ENCODE measurements at places on chromosomes 1 and 21.
A peak's percentile ranks its signal among the peaks of the same experiment; 100 is the strongest.

DNA sequence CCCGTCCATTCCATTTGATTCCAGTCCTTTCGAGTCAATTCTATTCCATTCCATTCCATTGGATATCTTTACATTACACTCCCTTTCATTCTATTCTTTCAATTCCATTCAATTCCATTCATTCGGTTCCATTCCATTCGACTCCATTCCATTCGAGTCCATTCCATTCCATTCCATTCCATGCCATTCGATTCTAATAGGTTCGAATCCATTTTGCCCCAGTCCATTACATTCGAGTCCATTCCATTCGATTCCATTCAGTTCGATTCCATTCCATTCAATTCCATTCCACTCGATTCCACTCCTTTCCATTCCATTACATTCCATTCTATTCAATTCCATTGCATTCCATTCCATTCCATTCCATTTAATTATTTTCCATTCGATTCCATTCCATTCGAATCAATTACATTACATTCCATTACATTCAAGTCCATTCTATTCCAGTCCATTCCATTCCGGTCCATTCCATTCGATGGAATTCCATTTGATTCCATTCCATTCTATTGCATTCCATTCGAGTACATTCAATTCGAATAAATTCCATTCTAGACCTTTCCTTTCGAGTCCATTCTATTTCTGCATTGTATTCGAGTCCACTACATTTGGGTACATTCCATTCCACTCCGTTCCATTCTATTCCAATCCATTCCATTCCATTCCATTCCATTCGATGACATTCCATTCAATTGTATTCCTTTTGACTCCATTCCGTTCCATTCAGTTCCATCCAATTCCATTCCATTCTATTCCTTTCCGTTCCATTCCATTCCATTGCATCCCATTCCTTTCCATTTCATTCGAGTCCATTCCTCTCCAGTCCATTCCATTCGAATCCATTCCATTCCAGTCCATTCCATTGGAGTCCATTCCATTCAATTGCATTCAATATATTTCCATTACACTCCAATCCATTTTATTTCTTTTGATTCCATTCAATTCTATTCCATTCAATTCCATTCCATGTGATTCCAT is 2604.8 kb upstream of the TPTE start:
- no peak for DNase-seq

DNA sequence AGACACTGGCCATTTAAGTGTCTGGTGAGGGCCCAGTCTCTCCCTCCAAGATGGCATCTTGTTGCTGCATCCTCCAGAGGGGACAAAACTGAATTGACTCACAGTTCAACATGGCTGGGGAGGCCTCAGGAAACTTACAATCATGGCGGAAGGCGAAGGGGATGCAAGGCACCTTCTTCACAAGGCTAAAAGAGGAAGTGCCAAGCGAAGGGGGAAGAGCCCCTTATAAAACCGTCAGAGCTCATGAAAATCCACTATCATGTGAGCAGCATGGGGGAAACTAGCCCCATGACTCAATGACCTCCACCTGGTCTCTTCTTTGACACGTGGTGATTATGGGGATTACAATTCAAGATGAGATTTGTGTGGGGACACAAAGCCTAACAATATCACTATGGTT is 280.1 kb downstream of the HHAT start:
- DNase-seq: no peak

DNA sequence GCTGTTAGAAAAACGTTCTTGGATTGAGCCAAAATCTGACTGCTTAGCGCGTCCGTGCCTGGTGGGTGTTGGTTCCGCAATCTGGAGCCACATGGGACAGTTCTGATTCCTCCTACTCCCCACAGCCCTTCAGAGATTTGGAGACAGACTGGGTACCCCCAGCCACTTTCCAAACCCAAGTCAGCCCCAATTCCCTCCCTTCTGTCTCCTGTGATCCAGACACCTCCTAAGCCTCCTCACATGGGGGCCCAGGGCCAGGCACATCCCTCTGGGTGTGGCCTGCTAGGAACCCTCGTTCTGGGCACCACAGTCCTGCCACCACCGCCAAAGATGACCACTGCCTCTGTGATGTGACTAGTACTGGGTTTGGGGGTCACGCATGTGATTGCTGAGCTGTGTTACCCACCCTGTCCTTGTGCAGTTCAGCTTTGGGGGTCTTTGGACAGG is 4.8 kb downstream of the PLA2G5 start:
- DNase-seq: no peak

- DNase-seq: no peak
These were observed 25.1 kb upstream of the MYCL start for GRCh38 chr1:39926820-39927219.

GRCh38 chr1:84677415-84678099 is 12.7 kb downstream of the SSX2IP start:
- no peak for DNase-seq

DNA sequence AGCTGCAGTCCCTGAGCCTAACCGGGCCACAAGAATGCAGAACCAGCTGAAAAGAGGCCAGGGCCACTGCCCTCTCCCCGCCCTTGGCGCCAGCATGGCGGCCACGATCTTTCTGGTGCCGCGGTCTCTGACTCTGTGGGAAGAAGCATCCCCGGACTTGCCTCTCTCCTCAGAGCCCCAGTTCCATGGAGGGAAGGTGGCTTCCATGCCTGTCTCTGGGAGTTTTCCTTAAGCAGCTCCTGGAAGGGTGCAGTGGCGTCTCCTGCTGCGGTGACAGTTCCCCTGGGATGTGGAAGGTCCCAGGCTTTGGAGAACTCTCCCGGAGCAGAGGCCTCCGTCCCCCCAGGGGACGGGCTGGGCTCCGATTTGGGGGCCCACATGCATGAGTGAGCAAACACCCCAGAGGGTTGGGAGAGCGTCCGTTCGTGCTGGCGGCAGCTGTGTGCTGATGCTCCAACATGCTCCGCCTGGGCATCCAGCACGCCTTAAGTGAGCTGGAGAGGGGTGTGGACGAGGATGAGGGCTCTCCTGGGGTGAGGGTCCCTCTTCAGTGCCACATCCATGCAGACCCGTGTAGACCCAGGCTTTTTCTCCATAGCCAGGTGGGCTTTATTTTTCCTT is 109.8 kb upstream of the COL6A1 start:
- DNase-seq: no peak

DNA sequence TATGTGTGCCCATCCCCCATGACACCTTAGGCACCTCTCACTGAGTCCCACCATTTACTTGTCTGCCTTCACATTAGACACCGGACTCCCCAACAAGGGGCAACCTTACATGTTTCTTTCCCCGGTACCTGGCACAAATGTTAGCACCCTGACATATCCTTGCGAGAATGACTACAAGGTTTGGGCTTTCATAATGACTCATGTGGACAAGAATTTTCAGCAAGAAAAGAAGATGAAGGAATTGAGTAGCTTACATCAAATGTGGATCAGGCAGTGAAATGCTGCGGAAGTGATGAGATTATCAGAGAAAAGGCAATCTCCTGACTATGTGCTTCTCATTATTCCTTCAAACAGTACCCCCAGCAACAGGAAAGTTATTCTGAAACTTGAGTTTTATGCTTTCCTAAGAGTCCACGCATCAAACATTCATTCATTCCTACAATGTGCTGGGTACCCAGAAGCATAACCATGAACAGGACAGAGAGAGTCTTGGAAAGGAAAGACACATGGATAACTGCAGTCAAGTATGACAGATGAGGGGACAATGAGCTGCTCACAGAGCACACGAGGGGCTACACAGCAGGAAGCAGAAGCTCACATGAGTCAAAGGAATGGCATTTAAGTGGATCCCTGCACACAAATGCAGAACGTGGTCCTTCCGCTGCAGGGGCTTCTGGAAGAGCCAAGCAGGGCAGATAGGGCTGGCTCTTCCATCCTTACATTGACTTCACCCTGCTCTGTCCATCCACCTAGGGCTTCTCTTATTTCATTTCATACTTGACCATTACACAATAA is 112.1 kb downstream of the PCNX2 start:
- no peak for DNase-seq

GRCh38 chr21:38861056-38861455 is 55.3 kb downstream of the ETS2 start:
- DNase-seq: no peak

- DNase-seq: no peak
These were observed 75.8 kb downstream of the FOXJ3 start for GRCh38 chr1:42259059-42259738.

GRCh38 chr1:222620566-222620965 is 2.7 kb downstream of the MIA3 start:
- no peak for DNase-seq

GRCh38 chr1:58618303-58618702 is 41.3 kb upstream of the TACSTD2 start:
- DNase-seq: no peak

GRCh38 chr1:230544758-230545157 is 97.5 kb upstream of the COG2 start:
- no peak for DNase-seq

GRCh38 chr1:107762751-107763390 is 202.1 kb downstream of the VAV3 start:
- DNase-seq: no peak

DNA sequence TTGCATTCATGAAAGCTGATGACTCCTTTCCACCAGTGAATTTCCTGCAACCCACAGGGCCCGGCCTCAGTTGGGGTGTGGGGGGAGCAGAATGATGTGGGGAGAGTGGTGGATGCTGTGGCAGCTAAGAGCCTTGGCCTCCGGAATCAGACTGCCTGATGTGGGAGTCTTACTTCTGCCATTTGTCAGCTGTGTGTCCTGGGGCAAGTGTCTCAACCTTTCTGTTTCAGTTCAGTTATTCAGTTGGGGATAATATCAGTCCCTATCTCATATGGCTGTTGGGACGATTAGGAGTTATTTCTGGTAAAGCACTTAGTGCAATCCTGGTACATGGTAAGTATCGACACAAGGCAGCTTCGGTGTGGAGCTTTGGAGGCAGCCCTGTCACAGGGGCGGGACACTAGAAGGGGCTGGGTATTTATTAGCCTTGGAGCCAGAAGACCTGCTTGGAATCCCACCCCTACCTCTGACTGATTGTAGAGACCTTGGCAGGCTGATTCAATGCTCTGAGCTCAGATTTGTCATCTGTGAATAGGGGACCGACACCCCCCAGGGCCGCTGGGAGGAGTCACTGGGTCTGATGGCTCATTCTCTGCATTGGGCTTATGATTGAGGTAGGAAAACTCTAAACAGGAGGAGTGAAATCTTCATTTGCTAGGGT is 19.6 kb downstream of the ARHGEF10L start:
- DNase-seq: no peak

- DNase-seq: no peak
These were observed 1.7 kb downstream of the EPHA2 start for GRCh38 chr1:16153999-16154673.

GRCh38 chr1:39936724-39937491 is 18.0 kb upstream of the MFSD2A start:
- DNase-seq: no peak

DNA sequence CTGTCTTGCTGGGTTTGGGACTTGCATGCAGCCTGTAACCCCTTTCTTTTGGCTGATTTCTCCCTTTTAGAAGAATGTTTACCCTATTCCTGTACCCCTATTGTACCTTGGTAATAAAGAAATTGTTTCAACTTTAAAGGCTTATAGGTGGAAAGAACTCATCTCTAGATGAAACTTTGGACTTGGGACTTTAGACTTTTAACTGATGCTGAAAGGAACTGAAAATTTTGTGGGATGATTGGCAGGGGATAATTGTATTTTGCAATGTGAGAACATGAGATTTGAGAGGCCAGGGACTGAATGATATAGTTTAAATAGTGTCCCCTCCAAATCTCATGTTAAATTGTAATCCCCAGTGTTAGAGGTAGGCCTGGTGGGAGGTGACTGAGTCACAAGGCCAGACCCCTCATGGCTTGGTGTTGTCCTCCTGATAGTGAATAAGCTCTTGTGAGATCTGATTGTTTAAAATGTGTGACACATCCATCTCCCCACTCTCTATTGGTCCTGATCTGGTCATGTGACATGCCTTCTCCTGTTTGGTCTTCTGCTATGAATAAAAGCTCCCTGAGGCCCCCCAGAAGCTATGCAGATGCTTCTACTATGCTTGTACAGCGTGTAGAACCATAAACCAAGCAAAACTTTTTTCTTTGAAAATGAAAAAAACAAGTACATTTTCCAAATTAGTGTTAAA is 1621.3 kb upstream of the B3GALT2 start:
- DNase-seq: no peak

DNA sequence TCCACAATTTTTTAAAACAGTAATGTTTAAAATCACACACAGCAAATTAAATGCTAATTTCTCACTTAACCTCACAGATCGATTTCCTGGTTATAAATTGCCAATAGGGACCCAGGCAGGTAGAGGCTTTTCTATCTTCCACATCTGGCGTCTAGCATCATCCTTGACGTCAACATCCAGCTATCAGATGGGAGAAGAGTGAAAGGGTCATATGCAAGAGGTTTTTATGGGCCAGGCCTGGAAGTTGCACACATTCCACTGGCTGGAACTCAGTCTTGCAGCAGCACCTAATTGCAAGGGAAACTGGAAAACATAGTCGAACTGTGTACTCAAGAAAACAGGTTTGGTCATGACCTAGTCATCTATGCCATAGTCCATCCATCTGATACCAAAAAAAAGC is 6.0 kb upstream of the EEIG2 start:
- DNase-seq: no peak

GRCh38 chr1:204583909-204584632 is 67.9 kb downstream of the MDM4 start:
- peak; percentile 97 for DNase-seq

DNA sequence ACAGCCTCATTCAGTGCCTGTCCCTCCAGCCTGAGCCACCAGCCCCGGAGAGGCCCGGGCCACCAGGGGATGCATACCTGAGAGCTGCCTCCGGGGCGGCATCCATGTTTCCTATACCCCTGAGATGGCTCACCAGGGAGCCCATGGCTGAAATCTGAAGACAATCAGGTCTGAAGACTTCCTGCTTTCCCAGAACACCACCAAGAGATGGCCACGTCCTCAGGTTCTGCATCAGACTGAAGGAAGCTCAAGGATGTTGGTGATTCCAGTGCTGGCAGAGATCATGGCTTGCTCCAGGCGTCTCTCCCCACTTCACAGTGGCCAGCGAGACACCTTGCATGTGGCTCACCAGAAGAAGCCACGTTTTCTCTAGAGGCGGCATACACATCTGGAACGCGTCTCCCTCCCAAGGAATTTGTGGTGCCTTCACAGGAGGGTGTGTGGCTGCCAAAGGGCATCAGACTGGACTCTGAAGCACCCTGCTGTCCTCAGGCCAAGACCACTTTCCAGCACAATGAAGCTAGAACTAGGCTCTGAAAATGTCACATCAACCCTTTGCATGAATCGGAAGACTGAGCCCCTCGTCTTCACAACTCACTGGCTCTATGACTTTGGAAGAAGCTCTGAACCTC is 170.7 kb upstream of the IRF2BP2 start:
- DNase-seq: no peak

- no peak for DNase-seq
These were observed 46.5 kb downstream of the EDEM3 start for GRCh38 chr1:184708084-184708676.

GRCh38 chr1:173429471-173430402 is 47.4 kb upstream of the PRDX6 start:
- DNase-seq: no peak

- DNase-seq: peak; percentile 71
These were observed 103.9 kb upstream of the DUSP10 start for GRCh38 chr1:221845650-221846371.

GRCh38 chr1:10735563-10736305 is 60.7 kb downstream of the CASZ1 start:
- no peak for DNase-seq

- no peak for DNase-seq
These were observed 1.5 kb downstream of the CENPF start for GRCh38 chr1:214604523-214604922.
